ENCODE measurements at places on chromosomes 3 and 15.

GRCh38 chr3:17765819-17766472 lies 23.5 kb upstream of the TBC1D5 start:
- DNase-seq = no peak

GRCh38 chr15:58545307-58546065 lies 113.7 kb downstream of the LIPC start:
- DNase-seq = no peak

- no peak for DNase-seq
Measured at GRCh38 chr3:33699275-33699674, 18.8 kb downstream of the CLASP2 start.

DNA sequence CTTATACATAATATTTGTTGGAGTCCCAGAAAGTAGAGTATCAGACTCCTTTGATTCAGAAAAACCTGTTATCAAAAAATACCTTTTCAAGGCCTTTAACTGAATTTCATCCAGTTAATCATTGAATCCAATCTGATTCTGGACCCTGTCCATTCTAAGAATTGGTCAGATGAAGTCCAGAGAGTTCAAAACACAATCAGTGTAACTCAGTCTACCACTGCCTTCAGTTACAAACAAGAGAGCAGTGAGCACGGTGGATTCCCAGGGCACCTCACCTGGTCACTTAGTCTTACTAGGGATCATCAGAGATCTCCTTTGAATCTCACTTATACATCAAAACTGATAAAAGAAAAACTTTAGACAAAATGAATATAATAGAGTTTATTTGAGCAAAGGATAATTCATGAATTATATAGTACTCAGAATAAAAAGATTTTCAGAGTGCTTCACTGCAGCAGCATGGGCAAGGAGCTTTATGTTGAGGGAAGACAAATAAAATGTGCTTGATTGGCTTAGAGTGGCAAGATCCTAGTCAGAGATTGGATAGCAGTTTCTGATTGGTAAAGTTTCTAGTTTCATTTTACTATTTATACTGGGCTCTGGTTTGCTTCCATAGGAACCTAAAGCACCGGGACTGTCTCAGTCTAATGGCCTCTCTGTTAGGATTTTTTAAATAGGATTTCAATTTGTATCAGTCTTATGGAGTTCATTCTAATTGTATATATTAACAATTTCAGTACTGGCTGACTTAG lies 474.9 kb upstream of the GOLIM4 start:
- no peak for DNase-seq

GRCh38 chr3:25177041-25177440 lies 251.0 kb upstream of the RARB start:
- no peak for DNase-seq

DNA sequence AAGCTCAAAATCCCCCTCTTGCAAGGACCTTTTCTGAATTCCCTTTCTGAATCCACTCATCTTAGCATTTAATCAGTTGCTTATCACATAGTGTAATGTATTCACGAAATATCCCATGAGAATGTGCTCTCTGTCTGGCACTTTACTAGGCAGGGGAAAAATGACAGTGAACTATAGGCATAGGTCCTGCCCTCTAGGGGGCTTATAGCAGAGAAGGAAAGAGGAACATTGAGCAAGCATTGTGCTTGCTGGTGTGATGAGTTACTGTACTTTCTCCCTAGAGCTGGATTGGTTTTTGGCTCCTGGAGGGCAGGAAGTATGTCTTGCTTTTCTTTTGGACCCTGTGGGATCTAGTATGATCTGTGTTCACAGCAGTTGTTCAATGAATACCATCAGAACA lies 26.5 kb downstream of the DUOX2 start:
- no peak for DNase-seq

DNA sequence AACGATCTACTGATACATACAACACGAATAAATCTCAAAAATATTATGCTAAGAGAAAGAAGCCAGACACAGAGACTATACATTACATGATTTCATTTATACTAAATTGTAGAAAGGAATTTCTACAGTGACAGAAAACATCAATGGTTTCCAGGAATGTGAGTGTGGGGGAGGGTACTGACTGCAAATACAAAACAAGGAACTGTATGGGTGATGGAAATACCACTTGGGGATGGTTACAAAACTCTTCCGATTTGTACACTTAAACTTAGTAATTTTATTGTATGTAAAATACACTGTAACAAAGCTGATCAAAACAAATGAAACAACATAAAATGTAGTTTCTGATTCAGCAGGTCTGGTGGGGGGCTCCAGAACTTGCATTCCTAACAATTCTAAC lies 45.8 kb upstream of the IP6K2 start:
- DNase-seq = no peak

DNA sequence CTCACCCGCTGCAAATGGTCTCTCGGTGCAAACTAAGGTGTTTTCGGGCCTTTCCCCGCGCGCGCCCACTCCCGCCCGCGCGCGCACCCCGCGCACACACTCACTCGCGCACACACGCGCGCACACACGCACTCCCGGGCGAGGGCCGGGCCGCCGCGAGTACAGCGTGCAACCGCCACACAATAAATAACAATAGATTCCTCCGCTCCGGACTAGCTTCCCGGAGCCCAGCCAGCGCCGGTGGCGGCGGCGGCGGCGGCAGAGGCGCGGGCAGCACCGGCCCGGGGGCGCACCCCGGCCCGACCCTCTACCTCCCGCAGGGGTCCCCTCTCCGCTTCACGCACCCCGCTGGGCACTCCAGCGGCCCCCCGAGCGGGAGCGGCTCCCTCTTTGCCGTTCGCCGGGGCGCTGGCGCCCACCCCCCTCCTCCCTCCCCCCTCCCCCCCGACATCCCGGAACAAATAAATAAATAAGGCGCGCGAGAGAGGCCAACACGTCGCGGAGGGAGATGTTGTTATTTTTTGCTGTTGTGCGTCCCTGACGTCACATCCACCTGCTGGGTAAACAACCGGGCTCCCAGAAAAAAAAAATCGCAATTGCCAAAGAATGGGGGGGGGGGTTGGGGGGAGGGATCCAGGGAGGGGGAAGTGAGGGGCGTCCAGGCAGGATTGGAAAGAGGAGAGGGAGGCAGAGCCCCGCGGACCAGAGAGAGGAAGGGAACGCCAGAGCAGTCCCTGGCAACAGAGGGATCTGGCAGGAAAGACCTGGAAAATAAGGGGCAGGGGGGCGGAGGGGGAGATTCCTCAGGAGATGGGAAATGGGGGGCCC lies at the start of gene FOXP1:
Gene FOXP1 (minus strand): TSS at position 163 of the 828 bp plus-strand sequence. CDS start 385,347 bp downstream, outside the sequence.
- peak; percentile 55 for DNase-seq

DNA sequence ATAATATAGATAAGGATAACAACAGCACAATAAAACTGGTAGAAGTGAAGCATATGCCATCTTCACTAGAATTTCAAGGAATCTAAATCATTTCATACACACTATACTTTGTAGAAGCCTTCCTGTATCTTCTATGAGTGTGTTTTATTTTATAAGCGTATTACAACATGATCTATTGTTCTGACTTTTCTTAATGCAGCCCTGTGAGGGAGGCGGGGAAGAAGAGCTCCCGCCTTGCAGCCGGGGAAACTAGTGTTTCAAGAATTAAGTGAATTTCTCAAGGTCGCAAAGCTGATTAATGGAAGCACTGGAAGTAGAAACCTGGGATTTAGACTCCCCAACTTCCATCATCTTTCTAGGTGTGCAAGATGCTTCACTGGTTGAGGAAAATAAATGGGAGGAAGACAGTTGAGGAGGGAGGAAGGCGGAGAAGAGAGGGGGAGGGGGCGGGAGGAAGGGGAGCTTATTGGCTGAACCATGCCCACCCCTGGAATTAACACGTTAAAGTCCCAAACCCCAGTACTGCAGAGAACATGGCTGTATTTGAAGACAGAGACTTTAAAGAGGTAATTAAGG lies 32.9 kb downstream of the VGLL4 start:
- no peak for DNase-seq

DNA sequence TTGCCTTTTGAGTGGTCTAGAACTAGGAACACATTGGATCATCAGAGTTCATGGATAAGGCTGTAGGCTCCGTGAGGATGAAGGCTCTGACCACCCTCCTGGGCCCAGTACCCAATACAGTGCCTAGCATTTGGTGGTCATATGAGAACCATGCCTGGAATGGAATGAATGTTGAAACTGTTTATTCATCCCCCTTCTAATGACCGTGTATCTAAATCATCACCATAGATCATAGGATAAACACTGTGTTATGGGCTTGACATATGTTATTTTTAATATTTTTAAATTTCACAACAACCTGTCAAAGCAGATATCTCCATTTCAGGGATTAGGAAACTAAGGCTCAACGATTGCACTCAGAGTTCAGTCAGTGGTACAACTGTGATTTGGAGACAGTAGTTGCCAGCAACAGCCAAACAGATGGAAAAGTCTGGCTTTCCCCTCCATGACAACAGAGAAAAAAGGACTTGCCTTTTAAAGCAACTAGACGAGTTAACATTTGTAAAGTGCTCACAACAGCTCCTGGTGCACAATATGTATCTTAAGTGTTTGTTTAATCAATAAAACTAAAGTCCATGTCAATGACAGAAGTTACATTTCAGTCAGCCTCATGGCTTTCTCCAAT lies 89.6 kb downstream of the TMEM266 start:
- no peak for DNase-seq

DNA sequence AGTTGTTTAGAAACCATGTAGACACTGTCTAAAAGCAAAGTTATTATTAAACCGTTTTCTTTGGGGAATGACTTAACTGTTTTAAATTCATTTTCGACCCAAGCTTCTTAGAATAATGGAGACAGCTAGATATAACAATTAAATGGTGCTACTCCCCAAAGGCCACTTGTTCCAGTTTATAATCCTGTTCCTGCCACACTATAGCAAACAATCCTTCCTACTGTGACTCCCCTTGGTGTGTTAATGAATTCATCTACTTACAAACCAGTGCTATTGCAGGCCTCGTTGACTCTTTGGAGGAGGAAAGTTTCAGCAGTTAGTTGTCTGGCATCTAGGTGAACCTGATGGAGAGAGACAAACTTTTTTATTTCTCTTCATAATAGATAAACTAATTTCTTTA lies 25.2 kb upstream of the CLSTN2 start:
- DNase-seq = no peak

- no peak for DNase-seq
Measured at GRCh38 chr3:42368861-42369260, 41.5 kb downstream of the LYZL4 start.

- no peak for DNase-seq
Measured at GRCh38 chr3:133797396-133798105, 8.1 kb upstream of the SRPRB start.

DNA sequence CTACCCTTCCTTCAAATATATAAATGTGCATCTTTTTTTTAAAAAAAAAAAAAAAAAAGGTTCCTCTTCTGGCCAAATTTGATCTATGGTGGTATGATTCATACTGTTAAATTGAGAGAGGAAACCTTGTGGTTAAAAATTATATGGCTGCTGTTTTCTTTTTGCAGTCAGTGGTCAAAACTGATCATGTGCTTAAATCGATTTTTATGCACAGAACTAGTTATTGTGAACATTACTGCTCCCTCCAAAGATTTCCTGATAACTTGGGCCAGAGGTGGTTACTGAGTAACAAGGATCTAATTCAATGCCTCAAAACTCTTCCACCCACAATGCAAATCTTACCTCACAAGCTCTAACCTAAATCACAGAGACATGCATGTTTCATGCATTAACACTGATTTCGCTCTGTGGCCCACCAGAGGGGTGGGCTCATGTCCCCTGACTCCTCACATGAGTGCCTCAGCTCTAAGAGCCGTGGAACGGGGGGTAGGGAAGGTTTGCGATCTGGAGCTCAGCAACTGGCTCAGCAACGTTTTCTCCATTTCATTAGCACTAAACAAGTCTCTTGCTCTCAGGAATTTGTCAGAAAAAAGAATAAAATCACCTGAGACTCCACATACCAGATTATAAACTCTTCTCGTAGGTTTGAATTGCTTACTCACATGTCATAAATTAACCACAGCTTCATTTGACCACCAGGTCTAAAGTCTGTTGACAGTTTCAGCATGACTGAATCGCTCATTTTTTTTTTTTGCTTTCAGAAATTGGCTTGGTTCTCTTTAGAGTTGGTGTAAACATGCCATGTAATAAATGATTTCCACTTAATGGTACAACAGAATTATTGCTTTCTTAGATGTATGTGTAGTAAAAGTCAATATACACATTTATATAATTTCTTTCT lies 280.4 kb downstream of the CD47 start:
- DNase-seq = no peak

DNA sequence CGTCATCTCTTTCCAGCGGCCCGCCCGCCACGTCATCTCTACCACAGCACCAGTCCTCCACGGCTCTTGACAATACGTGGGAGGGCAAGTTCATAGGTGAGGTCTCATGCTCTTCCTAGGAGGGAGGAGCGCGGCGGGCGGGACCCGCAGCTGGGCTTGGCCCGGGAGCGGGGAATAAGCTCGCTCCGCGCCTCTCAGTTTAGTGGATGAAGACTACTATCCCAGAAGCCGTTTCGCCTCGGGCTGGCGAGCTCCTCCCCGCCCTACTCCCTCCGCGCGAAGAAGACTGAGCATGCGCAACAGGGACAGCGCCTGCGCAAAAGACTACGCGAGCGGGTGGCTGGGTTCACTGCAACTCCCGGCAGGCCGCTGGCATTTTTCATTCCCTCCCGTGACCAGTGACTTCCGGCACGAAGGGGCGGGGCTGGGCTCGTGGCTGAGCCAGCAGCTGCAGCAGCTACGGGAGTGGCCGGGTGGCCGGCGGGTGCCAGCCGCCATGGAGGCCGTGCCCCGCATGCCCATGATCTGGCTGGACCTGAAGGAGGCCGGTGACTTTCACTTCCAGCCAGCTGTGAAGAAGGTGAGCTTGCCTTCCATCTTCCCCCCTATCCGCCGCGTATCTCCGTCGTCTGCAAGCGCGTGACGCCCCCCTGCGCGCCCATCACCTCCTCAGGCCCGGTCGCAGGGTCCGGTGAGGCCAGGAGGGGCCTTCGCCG lies at the start of gene PTPN23:
Gene PTPN23 (plus strand): TSS at position 421 of the 716 bp plus-strand sequence. CDS start 76 bp downstream, at position 497.
- peak; percentile 99 for DNase-seq

DNA sequence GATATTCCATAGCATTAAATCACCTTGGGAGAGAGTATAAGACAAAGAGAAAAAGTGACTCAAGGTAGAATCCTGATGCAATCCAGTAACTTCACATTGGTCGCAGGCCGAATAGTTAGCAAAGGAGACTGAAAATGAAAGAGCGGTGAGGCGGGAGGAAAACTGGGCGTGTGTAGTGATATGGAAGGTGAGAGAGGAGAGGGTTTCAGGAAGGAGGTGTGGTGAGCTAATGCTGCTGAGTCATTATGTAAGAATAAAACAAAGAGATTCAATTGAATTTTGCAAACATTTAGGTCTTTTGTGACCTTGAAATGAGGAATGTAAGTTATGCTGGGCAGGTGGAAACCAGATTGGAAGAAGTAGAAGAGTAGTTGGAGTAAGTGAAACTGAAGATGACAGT lies 235.3 kb downstream of the C3orf38 start:
- no peak for DNase-seq

All from CD4-positive, alpha-beta T cell treated with Interleukin-6 at 100 ng/mL for 8 hours (primary cell).